ENCODE measurements at places on chromosomes 2 and 18.

DNA sequence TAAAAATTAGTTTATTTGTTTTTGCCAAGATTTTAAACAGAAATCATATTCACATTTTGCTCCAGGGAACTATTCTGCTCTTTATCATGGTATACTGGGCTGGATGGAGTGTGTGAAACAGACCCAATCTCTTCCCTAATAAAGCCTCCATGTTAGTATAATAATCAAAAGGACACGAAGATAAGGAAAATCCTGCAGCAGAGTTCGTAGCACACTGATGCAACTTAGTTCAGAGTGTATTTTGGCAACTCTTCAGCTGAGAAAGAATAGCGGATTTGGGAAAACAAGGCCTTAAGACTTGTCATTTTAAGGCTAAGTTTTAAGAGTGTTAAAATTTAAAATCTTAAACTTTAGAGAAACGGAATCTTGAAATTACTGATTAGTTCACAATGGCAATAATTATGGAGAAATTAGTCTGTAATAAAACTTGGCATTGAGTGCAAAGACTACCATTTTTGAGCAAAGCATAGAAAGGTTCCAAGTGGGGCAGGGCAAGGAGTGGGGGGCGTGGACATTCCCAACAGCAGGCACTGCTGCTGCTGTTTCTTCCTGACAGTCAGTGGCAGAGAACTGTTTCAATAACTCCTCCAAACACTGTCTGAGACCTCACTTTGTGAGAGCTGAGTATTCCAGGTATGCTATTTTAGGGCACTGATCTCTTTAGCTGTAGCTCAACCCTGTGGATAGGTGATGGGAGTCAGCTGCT lies 225.0 kb downstream of the HRH4 start:
- no peak for DNase-seq

DNA sequence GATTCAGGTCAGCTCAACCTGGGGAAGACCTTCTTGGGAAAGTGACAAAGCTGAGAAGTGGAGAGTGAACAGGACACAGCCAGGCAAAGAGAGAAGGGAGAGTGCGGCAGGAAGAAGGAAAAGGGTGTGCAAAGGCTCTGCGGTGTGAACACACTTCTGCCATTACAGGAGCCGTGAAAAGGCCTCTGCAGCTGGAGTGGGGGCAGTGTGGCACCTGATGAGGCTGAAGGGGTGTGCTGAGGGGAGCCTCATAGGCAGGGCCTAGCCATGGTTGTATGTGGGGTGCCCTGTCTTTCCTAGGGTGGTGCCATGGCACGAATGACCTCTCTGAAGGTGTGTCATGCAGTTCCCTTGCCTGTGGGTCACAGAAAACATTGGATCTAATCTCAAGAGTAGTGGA lies 347.6 kb downstream of the CYRIA start:
- no peak for DNase-seq

DNA sequence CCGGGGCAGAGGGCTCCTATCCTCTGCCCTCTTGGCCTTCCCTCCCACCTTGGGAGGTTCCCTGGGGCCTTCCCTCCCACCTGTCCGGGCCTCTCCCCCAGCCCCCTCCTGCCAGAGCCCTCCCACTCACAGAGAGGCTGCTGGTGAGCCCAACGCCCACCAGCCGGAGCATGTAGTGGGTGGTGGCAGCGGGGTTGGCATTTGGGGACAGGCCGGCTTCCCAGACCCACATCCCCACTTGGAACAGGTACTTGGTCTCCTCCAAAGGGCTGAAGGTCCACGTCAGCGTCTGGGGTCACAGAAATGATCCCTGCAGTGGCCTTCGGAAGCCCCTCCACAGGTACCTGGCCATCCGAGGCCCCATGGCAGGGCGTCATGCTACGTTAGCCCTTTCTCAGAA lies 19.3 kb downstream of the CFAP65 start:
- DNase-seq, result no peak

GRCh38 chr2:47907039-47907781 lies 912 bp upstream of the FBXO11 start:
- DNase-seq, result peak; percentile 5
